ENCODE measurements at places on chromosomes 16 and 17. TPM values are rescaled to one million over a fixed set of nuclear protein-coding genes. Genes with fewer than 3 reads are reported as not detected.

The PPY gene
- not detected for total RNA-seq

GRCh38 chr17:12290207-12290606, 269.5 kb downstream of the MAP2K4 start:
- DNase-seq: no peak

DNA sequence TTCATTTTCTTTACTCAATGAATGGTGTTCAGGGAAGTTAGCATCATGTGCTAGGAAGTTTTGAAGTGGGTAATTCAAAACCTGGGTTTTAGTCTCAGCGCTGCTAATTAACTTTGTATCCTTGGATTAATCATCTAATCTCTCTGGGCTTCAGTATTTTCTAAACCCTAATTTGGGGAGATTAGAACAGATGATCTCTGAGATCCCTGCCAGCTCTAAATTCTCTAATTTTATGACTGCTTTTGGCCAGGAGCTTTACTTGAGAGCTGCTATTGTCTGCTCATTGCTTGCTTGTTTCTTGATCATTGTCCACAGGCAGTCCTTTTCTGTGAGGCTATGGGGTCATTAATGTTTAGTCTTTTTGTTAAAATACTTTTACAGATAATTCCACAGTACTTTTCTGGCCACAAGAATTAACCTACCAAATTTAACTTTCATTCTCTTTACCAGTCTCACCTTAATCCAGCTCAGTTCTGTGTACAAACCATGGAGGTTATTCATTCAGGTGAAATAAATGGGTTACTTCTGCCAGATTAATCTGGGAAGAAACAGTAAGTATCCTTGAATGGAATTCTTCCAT, 28.4 kb upstream of the VWA3A start:
- DNase-seq: no peak

The ZNF385C gene
- total RNA-seq: 0.04 TPM

GRCh38 chr17:29962656-29963055, 21.2 kb downstream of the EFCAB5 start:
- no peak for DNase-seq

DNA sequence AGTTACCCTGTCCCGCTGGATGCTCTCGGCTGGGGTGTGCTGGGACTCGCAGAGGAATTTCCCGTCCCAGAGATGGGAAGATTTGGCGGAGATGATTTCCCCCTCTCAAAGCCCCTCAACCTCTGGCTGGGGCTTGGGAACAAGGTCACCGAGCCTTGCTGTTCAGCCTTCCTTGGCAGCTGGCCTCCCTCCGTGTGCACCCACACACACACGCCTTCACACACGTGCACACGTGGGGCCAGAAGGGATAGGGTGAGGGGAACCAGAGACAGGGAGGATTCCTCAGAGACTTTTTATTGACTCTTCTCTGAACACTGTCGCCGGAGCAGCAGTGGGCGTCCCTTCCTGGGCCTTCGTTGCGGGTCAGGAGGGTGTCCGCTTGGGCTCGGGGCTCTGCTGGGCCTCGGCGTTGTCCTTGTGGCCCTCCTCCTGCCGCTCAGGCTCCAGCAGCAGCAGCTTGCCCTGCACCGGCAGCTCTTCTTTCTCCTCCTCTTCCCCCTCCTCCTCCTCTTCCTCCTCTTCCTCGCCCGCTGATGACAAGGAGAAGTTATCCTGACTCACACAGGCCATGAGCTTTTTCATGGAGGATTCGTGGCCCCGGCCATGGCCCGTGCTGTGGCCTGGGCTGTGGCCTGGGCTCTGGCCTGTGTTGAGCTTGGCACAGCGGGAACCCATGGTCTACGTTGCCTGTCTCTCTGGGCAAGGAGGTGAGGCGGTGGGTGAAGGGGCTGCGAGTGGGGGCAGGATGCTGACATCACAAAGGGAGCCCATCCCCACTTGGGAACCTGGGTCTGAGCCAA, at the start of gene PRM3:
Gene PRM3 (minus strand): TSS at position 709 of the 800 bp plus-strand sequence. CDS start 34 bp downstream, at position 675.
- no peak for DNase-seq

DNA sequence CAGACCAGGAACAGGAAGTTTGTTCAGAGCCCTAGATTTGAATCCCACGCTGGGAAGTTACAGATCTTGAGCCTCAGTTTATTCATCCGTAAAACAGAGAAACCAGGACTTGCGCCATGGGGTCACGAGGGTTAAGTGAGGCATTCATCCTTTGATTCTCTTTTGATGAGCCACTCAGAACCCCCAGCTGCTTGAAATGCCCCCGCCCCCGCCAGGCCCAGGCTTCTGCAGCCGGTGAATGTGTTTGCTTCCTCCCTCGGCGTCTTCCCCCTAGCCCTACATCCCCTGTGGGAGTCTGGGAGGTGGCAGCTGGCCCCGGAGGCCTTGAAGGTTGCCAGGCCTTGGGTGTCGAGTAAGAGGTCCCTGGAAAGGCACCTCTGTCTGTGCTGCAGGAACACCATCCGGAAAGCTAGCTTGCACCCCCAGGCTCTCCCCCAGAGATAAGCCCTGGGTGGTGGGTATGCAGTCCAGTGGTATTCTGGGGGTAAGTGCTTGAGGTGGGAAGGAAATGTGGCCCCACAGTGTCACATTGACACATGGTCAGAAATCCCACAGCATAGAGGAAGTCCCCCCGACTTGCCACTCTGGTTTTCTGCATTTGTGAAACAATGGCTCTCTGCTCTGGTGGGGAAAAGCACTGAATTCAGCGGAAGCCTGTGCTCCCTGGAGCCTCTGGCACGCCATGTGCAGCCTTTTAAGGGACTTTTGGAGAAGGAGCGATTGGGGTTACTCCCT, 14.9 kb downstream of the IRF8 start:
- DNase-seq: no peak

DNA sequence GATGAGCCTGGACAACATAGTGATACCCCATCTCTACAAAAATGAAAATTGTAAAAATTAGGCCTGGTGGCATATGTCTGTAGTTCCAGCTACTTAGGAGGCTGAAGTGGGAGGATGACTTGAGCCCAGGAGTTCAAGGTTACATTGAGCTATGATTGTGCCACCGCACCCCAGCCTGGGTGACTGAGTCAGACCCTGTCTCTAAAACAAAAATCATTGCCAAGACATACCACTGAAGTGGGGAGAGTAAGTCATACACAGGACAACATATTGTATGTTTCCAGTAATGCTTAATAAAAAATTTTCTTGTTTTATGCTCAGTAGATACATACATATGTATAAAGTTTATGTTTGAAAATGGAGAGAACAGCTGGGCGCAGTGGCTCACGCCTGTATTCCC, 39.2 kb downstream of the NDE1 start:
- no peak for DNase-seq

The MT1E gene
- total RNA-seq: 438 TPM

DNA sequence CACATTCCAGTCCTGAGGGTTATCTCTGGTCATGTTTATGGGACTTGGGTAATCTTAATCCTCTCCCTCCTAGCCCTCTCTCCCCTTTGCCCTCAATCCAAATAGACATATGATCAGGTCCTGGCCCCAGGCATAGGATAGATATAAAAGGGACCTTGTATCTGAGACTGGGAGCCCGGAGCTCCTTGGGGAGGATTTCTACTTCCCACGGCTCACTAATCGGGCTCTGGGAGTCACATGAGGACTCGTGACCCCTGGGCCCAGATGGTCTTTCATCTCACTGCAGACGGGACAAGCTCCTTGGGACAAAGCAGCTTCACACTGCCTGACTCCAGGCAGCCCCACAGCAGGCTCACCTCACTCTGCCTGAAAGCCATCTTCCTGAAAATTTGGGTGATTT, 57.8 kb upstream of the LYRM9 start:
- no peak for DNase-seq

GRCh38 chr16:62088731-62089410, 52.6 kb upstream of the CDH8 start:
- DNase-seq: no peak

DNA sequence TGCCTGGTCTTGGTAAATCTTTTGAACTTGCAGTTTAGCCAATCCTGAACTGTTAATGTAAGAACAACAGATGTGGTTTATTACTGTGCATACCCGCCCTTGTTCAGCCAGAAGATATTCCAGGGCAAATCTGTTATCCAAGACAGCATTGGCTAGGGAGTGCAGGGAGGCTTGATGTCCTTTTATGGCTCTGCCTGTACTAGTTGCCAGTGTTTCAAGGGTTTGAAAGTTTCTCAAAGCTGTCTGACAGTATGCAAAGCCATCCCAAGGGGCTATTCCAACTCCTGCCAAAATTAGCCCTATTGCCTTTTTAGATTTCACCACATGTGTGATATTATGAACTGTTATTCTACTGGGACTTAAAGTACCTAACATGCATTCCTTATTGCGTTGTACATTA, 30.1 kb downstream of the LCMT1 start:
- no peak for DNase-seq

The ATP1B2 gene
- not detected for total RNA-seq

- DNase-seq: no peak
Measured at GRCh38 chr17:17508646-17509591, 12.7 kb upstream of the RASD1 start.

The C16orf54 gene
- not detected for total RNA-seq

DNA sequence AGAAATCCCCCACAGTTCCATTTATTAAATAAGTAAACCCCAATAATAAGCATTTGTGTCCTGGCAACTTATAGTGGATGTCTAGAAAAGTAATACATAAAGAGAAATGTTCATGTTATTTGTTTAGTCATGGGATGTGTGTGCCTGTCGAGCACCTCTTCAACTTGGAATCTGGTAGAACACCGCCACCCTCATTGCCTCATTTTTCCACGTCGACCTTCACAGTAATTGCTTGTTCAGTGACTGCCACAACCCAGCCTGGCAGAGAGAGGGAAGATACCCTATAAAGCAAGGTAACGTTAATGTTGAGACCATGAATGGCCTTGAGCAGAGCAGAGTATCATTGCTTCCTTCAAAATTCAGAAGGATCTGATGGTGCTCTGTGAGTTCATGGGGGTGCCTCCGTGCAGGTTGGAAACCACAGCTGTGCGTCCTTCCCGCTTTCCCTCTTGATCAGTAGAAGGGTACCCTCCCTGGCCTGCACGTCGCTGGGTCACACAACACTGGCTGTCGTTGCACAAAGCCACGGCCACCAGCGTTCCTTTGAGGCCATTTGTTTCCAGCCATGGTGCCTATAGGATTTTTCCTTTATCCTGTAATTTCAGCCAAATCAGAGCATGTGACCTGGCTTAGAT, 3.7 kb upstream of the DNASE1 start:
- no peak for DNase-seq

GRCh38 chr16:1747934-1748333, 23.4 kb downstream of the NME3 start:
- DNase-seq: no peak

The CSH2 gene
- total RNA-seq: not detected

- DNase-seq: no peak
Measured at GRCh38 chr16:24308200-24308599, 52.1 kb downstream of the CACNG3 start.

GRCh38 chr17:18990331-18990730, 14.2 kb downstream of the FAM83G start:
- DNase-seq: no peak

The KRT27 gene
- not detected for total RNA-seq

DNA sequence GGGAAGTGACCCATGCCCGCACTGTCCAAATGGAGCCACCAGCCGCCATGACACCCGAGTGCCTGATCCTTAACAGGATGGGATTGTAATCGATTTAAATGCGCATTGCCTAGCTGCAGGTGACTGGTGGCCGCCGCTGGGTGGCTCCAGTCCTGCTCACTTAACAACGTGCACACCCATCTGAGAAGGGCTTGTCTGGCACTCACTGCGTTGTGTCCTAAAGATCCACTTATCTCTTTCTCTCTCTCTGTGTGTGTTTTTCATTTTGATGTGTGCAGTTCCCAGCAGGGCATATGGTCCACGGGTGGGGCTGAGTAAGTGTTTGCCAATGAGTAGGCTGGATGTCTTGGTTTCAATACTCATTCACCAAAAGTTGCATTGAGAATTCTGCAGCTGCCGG, 80.6 kb downstream of the IRF8 start:
- DNase-seq: no peak

DNA sequence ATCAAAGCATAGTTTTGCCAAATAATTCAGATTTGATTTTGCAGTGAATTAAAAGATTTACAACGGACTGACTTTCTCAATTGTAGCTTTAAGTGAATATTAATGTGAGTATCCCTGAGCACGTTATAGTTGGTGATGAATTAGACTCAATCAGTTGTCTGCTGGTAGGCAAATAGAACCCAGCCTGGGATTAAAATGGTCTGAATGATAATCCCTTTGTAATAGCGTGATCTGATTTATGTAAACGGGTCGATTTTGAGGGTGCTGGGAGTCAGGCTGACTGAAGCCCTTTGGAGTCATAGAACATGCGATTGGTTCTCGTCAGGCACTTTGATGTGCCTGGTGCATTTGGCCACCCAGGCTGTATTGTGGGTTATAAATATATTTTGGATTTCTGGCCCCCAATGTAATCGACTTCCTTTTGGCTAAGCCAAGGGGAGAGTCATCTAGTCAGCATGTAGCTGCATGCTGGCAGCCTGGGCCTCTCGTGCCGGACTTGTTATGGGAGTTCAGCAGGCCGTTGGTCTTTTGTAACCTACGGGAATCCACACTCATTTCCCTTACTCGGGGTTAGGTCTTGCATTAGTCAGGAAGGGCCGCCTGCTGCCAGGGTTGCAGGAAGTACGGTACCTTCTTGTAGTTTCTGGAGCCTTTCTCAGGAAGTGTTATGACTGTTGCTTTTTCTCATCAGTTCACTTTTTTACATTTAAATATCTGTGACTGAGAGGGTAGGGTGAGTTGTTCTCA, 5.4 kb downstream of the PGS1 start:
- peak; percentile 84 for DNase-seq

The WNK4 gene
- 0.28 TPM for total RNA-seq

DNA sequence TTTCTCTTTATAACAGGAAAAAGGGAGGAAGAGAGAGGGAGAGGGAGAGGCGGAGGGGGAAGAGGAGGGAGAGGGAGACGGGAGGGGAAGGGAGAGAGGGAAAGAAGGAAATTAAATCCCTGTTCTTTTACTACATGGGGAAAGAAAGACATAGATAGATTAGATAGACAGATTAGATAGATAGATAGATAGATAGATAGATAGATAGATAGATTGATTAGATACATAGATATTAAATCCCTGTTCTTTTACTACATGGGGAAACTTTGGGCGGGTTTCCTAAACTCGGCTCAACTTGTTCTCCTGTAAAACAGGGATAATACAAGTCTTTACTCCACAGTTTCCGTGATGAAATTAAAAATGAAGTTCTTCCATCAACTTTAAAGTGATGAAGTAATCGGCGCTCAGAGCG, 661 bp downstream of the RFWD3 start:
- no peak for DNase-seq

DNA sequence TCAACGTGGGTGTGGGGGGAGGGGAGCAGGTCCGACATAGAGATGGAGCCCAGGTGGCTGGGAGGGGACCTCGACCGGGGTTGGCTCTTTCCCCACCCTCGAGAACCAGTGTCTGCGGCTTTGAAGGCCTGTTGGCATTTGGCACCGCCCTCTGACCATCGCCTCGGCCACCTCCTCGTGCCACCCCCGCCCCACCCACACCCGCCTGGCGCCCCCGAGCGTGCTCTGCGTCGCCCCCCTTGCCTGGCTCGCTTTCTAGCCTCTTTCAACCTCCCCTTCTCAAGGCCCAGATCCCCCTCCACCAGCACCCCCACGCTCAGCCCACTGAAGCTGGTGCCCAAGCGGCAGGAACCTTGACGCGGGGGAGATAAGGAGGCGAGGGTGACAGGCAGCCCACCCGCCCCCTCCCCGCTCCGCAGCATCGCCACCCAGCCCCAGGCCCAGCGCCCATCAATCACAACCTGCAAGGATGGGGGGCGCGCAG, 619 bp downstream of the CACNB1 start:
- no peak for DNase-seq

- DNase-seq: no peak
Measured at GRCh38 chr16:88881675-88882357, 15.4 kb upstream of the PABPN1L start.

The FBXO39 gene
- 0.92 TPM for total RNA-seq

- no peak for DNase-seq
Measured at GRCh38 chr17:7775051-7775450, 57.5 kb downstream of the DNAH2 start.

Data from foreskin keratinocyte (primary cell).